ENCODE measurements at places on chromosomes 16 and 17.

DNA sequence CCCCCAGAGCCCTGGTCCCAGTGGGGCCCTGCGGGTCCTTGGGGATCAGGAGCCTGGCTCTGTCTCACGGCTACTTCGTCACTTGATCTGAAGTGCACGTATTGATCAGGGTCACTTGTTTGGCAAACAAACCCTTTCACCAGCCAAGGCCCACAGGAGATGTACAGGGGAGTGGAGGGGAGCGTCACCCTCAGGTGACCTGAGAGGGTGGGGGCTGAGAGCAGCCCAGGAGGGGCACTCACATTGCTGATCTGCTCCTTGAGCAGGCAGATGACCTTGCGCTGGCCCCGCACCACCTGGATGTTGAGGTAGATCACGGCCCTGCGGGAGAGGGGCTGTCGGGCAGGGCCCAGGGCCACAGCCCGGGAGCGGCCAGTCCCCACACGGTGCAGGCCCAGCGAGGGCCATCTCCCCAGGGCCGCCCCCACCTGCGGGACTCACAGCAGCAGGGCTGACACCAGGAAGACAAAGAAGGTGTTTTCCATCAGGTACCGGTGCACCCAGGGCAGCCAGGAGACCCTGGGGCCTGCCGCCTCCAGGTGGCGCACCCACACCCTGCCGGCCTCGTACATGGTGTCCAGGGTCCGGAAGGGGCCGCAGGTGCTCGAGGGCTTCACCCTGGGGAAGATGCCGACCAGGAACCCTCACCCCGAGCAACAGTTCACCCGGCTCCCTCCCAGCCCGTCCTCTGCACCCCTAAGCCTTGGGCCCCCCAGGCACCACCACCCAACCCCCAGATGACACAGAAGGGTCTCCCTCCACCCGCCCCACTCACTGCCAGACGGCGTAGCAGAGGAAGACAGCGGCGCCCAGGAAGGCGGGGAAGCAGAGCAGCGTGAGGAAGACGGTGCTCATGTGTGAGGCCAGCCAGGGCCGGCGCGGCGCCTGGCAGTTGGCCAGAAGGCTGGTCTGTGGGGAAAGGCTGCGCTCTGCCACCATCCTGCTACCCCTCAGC lies 11.3 kb downstream of the TMC6 start:
- DNase-seq: peak; percentile 43

GRCh38 chr17:18009609-18010420 lies 29.2 kb downstream of the ATPAF2 start:
- no peak for DNase-seq

DNA sequence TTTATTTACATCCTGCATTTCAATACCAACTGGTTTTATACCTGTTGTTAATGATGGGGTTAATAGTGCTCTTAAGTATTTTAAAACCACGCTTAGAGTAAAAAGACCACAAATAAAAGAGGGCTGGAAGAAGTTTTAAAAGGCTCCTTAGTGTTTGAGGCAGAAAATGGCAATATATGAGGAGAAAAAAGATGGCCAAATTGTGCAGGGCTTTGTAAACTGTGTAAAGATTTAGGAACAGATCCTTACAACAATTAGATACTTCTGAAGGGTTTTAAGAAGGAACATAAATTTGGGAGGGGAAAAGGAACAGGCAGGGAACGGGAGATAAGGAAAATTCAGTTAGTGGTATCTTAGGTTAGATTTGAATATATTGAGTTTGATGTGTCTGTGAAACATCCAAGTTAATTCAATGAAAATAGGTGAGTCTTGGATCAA lies 12.7 kb downstream of the CDC27 start:
- DNase-seq: no peak

DNA sequence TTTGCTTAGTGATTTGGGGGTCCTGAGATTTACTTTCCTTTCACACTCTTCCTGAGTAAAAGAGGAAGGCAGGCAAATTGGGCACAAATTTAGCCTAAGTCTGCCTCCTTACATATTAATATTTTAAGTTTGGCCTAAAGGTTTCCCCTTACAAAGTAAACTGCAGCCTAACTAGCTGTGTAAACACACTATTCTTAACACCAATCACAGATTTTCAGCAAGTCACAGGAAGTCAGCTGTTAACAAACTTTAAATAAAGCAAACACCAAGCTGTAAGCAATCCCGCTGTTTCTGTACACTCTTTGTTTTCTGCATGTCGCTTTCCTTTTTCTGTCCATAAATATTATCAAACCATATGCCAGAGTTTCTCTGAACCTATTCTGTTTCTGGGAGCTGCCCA lies 45.1 kb upstream of the ABCC11 start:
- no peak for DNase-seq

DNA sequence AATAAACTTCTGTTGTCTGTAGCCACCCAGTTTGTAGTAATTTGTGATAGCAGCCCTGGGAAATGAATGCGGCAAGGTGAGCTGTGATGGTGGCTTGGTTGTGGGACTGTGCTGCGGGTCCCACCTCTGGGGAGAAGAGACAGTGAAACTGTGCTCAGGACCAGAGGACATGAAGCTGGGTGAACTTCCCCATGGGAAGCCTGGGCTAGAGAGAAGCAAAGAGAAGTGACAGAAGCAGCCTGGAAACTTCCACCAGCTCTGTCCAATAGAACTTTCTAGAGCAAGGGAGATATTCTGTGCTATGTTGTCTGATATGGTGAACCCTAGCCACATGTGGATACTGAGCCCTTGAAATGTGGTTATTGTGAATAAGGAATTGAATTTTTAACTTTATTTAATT lies 51.5 kb upstream of the EMP2 start:
- DNase-seq: no peak

DNA sequence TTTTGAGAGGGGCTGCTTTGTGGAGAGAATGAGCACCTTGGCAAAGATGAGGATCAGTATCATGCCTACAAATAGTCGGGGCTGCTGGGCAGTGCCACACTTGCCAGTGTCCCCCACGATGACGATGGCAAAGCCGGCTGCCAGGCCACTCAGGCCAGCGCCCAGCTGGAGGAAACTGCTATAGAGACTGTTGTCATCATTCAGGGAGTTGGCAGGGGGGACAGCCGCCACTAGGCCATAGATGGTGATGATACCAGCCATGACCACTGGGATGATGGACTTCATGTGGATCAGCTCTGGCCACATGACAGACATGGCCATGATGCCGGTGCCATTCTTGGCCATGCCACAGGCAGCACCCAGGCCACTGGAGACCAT lies 23.8 kb downstream of the MINK1 start:
- DNase-seq: peak; percentile 60

GRCh38 chr17:4978726-4979125 lies 8.7 kb downstream of the CAMTA2 start:
- no peak for DNase-seq

DNA sequence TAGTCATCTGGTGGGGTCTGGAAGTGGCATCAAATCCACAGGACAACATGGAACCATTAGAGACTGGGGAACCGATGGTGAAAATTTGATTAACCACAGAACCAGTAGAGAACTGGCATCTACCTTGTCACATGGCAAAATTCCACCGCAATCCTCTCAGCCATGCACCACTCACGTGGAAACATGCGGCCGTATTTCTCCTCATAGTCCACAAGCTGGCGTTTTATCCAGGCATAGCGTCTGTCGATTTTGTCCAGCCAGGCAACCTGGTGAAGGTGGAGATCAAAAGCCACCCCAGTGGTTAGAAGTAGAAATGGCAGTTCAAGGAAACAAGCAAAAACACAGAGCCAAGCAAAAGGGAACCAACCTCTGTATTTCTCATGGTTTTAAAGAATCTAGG lies 87.6 kb downstream of the VPS53 start:
- DNase-seq: no peak

- DNase-seq: peak; percentile 19
Measured at GRCh38 chr17:60435244-60436167, 13.2 kb downstream of the CHCT1 start.
